ENCODE measurements at places on chromosomes 7 and 10.
A peak's percentile ranks its signal among the peaks of the same experiment; 100 is the strongest.

DNA sequence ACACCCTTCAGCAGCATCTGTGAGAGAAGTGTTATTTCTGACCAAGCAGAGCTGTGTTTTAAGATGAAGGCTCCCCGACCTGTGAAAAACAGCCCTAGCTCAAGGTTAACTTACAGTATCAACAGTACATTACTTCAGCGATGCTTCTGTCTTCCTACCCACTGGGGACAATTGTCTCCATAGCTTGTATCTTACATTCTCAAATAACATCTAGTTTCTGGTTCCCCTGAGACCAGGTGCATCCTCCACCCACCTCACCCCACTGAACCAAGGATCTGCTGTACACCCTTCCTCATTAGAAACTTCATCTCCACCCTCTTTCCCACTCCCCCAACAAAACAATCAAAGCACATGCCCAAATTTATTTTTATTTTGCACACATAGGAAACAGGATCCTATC is 102.0 kb downstream of the VOPP1 start:
- DNase-seq = no peak

- peak; percentile 42 for DNase-seq
Measured at GRCh38 chr10:5752301-5752871, 60.8 kb downstream of the GDI2 start.

DNA sequence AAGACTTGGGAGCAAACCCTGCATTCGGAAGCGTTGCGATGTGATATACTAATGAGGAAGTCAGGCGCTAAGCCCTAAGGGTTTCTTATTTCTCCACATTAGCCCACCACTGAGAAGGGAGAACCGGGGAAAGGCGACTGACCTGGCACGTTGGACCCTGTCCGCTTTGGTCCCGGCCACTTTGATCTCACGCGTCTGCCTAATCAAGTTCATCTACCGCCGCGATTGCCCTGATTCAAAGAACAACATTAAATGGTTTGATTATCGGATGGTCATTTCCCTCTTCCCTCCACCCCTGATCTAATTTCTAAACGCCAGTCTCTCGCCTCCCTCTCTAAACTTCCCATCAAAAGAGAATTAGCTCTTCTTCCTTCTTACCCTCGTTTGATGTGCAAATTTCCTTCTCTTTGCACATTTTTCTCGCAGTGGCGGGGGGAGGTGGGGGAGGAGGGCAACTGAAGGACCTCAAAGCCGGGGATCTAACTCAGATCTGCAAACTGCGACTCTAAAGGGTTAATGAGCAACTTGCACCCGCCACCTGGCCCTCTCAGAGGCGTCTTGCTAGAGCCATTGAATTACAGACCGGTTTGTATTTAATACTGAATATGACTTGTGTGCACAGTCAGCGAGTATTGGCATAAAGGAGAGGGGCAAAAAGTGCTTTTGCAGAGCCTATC is 687 bp upstream of the DKK1 start:
- DNase-seq = peak; percentile 65

DNA sequence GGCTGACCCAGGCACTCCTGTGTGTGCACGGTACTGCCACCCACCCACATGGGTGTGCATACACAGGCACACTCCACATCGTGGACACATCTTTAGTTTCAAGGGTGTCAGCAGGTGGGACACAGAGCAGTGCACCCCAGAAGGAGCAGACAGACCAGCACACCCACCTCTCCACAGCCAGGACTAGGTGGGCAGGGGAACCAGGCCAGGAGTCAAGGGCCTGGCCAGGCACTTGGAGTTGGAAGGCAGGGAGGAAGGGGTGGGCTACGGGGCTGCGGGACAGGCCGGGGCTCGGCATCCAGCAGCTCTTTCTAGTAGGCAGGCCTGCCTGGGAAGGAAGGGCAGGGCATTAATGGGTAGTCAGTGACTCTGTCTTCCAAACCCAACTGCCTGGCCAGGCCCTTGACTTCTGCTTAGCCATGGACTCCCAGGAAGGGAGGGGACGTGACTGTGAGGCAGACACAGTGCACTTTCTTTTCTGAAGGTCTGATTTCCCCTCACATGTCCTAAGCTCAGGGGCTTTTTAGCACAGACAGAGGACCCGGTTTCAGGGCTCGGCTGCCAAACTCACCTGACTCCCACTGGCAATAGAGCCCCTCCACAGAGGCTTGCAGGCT is 14.6 kb downstream of the RASGEF1A start:
- no peak for DNase-seq

- DNase-seq = no peak
Measured at GRCh38 chr7:147509035-147509501, 1081.5 kb upstream of the C7orf33 start.

DNA sequence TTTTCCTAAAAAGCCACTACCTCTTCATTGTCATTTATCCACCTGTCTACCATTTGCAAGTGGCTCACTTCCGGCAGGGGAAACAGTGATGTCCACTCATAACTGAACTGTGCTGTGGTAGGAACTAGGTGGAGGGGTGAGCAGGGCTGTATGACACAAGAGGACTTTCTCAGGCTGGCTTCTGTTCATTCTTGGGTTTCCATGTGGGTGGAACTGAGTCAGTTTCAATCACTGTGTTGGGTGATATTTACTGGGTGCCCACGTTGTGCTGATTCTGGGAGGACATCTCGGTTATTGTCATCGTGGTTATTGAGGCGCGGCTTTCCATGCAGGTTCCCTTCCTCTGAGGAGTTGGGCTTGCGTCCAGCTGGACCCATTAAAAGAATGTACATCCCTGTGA is 38.8 kb downstream of the RAMP3 start:
- no peak for DNase-seq

- no peak for DNase-seq
Measured at GRCh38 chr7:131944556-131945069, 388.2 kb upstream of the PODXL start.

DNA sequence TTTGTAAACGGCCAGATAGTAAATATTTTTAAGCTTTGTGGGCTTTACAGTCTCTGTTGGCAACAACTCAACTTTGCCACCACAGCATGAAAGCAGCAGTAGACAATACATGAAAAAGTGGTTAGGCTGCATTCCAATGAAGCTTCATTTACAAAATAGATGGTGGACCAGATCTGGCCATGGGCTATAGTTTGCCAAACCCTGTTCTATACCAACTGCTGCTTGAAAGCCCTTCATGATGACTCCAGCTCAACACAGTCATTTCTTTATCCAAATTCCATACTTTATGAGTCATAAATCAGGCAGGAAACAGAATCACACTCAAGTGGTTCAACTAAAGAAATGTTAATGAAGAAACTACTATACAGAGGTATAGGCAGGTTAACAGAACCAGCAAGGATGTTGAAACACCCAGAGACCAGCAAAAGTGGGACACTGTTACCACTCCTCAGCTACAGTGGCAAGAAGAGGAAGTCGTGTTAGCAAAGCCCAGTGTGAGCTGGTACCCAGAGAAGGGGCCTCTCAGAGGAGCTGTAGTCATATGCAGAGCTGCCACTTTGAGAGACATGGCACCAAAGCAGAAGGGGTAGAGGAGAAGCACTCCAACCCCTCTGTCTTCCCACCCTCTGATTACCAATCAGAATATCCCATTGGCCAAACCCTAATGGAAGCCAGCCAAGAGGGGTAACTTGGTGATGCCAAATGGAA is 72.5 kb downstream of the PRLHR start:
- DNase-seq = no peak

- DNase-seq = no peak
Measured at GRCh38 chr10:9535744-9536143, 1481.3 kb downstream of the GATA3 start.

- DNase-seq = peak; percentile 87
Measured at GRCh38 chr7:30800785-30801252, 29.6 kb downstream of the MINDY4 start.

- no peak for DNase-seq
Measured at GRCh38 chr7:139366400-139366799, 6.7 kb downstream of the LUC7L2 start.

DNA sequence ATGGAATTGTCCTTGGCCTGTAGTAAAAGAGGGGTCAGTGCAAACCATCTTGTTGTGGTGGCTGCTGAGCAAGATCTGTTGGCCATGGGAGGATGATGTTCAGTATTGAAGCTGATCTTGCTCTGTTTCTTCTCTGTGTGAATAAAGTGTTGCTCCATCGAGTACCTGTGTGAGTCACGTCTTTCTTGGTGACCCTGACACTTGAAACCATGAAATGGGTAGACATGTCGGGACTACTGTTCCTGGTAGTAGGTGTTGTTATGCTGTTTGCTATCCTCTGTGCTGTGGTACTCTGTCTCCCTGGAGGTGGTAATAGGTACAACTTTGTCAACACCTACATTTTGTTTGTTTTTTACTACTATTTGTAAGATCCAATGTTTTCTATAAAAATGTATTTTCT is 330.6 kb downstream of the MDFIC start:
- no peak for DNase-seq

- peak; percentile 41 for DNase-seq
Measured at GRCh38 chr10:35007858-35008301, 82.3 kb downstream of the CUL2 start.

- DNase-seq = no peak
Measured at GRCh38 chr10:100103581-100103980, 21.9 kb upstream of the CPN1 start.

GRCh38 chr10:73914036-73914435 is 3.1 kb downstream of the PLAU start:
- DNase-seq = no peak

DNA sequence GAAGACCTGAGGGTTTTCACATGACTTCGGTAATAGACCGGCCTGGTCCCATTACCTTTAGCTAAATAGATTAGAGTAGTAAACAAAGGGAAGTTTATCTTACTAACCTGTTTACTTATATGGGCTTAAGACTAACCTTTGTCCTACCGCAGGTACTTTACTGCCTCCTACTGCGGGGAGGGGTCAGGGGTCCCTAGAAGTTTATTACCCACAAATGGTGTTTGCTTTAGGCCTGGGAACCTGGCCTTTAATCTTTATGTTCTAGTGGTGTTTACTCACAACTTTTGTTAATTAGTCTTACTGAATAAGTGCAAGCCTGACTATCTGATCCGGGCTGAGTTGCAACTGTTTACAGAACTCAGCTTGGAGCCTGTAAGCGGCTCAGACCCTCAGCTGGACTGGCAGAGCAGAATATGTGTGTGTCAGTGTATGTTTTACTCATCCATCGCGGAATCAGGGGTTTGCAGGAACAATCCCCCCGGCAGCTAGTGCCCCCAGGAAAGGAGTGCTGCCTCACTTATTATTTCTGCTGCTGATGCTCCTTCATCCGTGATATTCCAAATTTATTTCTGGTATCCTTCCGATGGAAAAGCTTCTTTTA is 578.9 kb upstream of the SEMA3D start:
- DNase-seq = no peak

GRCh38 chr7:1567896-1568510 is 1.8 kb downstream of the PSMG3 start:
- DNase-seq = no peak
